ENCODE measurements at places on chromosomes 7 and 10.

DNA sequence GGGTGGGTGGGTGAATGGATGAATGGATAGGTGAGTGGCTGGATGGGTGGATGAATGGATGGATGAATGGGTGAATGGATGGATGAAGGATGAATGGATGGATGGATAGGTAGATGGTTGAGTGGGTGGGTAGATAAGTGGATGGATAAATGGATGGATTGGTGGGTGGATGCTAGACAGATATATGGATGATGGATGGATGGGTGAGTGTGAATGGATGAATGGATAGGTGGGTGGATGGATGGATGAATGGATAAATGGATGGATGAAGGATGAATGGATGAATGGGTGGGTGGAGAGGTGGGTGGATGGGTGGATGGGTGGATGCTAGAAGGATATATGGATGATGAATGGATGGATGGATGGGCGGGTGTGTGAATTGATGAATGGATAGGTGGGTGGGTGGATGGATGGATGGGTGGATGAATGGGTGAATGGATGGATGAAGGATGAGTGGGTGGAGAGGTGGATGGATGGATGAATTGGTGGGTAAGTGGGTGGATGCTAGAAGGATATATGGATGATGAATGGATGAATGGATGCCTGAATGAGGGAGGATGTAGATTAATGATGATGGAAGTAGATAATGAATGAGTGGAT lies 20.4 kb downstream of the ELFN1 start:
- no peak for DNase-seq

GRCh38 chr7:39554583-39555165 lies 11.5 kb upstream of the YAE1 start:
- no peak for DNase-seq

DNA sequence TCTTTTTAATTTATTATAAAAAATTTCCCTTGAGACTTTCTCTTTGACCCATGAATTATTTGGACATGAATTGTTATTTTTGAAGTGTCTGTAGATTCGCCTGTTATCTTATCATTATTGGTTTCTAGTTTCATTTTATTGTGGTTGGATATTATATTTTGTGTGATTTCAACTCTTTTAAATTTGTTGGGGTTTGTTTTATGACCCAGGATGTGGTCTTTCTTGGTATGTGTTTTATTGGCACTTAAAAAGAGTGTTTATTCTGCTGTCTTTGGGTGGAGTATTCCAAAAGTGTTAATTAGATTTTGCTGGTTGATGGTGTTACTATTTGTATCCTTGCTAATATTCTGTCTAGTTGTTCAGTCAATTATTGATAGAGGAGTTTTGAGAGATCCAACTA lies 50.5 kb upstream of the GPR141 start:
- DNase-seq: no peak

DNA sequence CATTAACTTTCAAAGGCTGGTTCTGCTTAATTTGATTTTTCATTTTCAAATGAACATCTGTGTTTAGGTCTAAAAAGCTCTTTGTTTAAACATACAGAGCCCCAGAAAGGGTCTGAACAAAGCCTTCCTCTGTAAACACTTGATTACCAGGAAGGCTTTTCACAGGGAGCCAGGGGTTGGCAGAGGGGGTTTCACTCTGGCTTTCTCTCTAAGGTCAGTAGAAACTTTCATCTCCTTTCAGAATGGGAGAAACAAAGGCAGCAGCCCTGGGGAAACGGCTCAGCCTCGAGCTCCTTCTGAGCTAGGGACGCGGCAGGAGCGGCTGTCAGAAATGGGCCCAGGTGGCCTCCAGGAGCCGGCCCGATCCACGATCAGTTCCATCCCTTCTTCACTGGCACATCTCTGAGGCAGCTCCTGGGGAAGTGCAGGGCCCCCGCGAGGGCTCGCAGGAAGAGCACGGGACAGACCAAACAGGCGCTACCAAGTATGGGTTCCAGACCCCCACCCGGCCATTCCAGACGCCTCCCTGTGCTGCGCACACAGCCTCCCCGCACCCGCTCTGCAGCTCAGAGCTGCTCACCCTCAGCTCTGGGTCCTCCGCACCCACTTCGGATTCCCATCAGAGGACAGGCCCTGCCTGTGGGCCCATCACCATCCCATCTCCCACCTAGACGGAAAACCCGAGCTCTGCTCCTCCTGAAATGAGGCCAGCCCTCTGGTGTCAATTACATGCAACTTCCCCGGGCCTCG lies 124.1 kb downstream of the MAD1L1 start:
- DNase-seq: no peak

- DNase-seq: no peak
Observed at GRCh38 chr7:36775676-36776075, 51.4 kb upstream of the AOAH start.

DNA sequence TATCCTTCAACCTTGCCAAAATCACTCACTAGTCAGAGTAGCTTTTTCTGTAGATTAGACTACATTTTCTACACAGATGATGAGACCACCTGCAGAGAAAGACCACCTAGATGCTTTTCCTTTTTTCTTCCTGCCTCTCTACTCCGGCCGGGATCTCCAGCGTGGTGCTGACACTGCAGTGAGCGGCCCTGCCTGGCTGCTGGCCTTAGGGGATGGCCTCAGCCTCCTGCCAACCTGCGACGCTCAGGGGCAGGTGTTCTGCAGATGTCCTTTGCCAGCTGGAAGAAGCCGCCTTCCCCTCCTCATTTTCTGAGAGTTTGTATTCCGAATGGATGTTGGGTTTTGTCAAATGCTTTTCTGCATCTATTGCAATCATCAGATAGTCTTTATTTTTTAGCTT lies 43.5 kb upstream of the NKX6-2 start:
- no peak for DNase-seq

DNA sequence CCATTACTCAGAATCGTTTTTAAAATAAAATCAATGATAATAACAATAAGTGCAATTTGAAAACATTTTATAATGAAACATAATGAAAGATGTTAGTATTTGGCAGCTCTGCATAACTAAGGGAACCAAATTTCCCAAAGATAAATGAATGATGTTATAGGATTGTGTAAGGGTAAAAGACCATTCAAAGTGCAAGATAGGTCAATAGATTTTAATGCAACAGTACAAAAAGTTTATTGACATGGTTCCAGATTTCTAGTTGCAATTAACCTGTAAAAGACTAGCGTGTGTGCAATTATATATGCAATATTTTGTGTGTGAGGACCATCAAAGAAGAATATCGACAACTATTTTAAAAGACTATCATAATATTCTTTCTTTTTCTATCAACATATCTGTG lies 122.3 kb downstream of the MDFIC start:
- DNase-seq: no peak

- no peak for DNase-seq
Observed at GRCh38 chr7:39355664-39356063, 210.5 kb upstream of the YAE1 start.
